ENCODE measurements at places on chromosomes 6 and 20.
A peak's percentile ranks its signal among the peaks of the same experiment; 100 is the strongest.

DNA sequence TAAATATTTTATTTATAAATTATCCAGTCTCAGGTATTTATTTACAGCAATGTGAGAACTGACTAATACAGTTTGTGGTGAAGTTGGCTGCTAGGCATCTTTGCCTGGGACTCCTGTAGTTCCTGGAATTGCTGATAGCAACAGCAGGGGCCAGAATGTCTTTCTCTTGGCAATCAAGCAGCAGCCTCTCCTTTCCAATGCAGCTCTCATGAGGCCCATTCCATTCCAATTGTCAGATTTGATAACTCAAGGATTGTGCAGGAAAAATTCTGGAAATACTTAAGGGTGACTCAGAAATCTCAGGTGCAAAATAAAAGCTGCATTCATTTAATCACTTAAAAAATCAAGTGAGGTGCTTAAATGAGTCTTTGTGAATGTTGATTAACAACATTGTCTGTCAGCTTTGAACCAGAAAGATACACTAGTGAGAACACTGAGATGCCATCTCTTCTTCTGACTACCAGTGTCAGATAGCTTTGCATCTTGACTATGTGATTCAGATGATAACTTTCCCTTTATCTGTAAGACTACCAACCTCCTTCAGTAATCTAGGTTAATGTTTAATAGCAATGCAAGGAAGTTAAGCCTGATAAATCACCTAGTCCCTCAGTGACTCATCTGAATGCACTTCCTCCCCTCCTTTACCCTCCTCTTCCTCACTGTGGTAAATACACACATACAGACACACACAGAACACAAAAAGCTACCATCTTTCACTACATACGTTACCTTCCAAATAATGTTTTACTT lies 32.1 kb upstream of the COL21A1 start:
- DNase-seq, result no peak

DNA sequence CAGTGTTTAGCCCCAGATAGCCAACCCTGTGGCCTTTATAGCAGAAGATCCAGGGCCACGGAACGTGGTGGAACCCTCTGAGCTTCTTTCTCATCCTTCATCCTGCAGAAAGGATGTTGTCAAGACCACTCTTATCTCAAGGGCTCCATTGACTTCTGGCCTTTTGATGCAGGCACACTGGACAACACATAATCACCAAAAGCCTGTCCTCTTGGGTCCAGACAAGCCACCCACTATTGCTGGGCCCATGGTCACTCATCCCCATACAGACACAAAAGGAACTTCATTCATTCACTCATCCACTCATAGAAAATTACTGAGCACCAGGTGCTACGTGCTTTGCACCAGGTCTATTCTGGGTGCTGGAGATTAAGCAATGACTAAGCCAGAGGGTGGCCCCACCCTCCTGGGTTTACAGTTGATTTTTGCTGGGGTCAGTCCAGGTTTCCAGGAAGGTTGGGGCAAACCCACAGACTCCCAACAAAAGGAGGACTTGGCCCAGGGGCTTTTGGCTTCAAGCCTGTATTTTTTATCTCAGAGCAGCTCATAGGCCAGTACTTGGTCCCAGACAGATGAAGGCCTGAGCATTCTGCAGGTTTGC lies 2.4 kb downstream of the CST8 start:
- no peak for DNase-seq

- DNase-seq, result no peak
Observed at GRCh38 chr6:108752733-108753590, 95.3 kb upstream of the ARMC2 start.

GRCh38 chr6:17043148-17043522 lies 58.7 kb upstream of the STMND1 start:
- no peak for DNase-seq

DNA sequence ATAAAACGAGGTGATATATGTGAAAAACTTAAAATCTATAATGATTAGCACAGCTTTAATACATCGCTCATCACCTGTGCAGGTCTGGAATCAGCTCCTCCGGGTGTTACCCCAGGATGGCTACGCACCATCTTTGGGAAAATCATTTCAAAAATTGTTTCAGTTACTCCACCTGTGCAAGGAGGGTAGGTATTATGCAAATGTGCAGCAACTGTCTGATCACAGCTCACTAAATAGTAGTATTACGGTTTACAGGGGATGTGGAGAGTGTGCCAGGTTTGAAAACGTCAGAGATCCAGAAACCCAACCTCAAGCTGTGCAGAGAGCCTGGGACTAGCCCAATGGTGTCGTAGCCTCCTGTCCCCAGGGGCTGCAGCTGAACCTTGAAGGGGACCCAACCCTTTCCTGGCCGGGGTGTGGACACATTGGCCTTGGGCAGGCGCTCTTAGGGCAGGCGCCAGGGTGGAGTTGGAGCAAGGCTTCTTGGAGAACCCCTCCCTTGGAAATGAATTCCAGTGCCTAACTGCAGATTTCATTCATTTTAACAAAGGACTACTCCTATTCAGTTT lies 24.2 kb upstream of the SGK1 start:
- DNase-seq, result no peak

- DNase-seq, result no peak
Observed at GRCh38 chr6:36968266-36968977, 13.9 kb downstream of the PI16 start.

GRCh38 chr6:51137777-51138176 lies 319.1 kb downstream of the TFAP2B start:
- DNase-seq, result no peak

DNA sequence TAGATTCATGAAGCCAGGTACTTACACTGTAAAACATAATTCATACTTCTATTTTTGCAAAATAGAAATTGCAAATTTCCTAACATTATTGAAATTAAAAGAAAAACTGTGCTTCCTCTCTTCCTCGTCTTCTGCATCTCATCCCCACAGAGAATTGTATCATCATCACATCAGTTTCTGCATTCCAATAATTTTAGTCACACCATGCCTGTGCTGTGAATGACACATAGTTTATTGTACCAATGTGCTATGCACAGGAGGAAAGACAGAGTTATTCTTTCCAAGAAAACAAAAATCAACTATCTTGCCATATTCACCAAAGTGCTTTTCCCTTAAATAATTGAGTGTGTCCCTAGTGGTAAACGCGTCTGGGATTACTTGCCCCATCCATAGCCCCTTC lies 38.1 kb upstream of the FAM135A start:
- DNase-seq, result no peak

DNA sequence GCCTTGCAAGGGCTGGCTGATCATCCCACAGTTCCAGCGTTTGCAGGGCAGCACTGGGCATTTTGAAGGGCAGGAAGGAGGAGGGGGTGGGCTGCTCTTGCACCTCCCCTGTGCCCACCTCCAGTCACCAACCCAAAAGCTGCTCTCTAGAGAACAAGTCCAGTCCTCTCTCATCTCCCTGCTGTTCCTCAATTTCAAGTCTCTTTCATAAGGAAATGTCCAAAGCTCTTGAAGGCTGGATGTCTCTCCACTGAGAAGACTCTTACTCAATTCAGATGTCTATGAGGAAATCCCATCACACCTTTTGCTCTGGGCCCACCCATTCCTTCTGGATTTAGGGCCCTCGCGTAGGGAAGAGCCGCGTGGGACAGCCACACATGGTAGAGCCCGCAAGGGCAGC lies 31.7 kb downstream of the WRNIP1 start:
- DNase-seq, result no peak

DNA sequence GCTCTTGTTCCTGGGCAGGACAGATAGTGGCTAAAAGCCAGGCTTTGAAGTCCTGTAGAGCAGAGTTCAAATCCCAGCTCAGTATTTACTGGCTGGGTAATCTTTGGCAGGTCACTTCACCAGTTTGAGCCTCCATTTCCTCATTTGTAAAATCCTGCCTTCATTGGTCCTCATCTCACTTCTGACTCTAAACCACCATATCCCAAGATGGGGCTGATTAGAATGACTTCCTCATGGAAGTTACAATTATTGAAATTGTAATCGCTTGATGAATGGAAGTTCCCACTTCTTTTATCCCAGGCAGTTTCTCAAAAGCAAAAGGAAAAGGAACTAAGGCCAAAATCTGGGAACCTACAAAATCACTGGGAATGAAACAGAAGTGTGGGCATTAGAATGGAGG lies 35.9 kb upstream of the B4GALT5 start:
- DNase-seq, result no peak

GRCh38 chr6:138726066-138726756 lies 47.4 kb upstream of the CCDC28A start:
- DNase-seq, result no peak

GRCh38 chr6:11067348-11067747 lies 23.2 kb upstream of the ELOVL2 start:
- DNase-seq, result no peak

GRCh38 chr20:43767686-43768474 lies 41.1 kb upstream of the GTSF1L start:
- no peak for DNase-seq

DNA sequence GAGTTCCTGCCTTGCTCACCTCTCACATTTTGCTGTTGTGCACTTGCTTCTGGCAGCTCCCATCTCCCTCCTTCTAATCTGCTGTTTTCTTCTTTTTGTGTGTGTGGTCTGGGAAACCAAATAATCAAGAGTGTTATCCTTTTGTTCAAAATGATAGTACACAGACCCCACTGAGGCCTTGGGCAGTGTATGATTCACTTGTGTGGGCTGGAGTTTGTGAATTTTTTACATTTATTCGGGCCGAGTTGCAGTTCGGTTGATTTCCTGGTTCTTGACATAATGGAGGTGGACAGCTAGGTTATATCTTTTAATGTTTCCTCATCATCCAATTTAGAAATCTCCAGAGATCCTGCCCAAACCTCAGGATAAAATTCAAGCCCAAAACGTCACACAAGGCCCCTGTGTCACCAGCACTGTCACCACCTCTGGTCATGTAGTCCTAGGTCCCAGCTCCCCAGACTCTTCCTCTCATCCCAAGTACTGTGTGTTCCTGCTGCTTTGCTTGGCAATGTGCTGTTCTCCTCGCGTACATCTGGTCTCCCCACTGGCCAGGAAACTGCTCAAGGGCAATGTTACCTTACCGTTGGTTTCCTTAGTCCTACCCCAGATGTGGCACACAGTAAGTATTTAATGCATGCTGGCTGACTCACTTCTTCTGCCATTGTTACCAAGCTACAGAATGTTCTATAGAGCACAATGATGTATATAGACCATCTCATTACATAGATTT lies 55.7 kb upstream of the PHACTR2 start:
- DNase-seq, result peak; percentile 5

DNA sequence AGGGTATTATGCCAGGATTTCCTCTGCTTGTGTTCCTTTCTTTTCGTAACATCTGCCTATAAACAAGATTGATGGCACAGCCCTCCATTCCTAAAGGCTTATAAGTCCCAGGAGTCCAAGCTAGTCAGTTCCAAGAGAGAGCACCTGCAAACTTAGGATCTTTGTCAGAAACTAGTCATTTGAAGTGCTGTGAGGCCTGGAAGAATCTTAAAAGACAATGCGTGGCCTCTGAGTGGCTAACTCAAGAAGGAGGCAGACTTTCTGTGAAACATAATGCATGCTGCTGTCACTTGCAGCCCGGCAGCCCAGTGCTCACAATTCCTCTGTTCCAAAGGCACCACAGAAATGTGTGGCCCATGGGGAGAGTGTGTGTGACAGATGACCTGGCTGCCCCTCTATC lies 135.0 kb upstream of the SUPT3H start:
- no peak for DNase-seq

- DNase-seq, result no peak
Observed at GRCh38 chr20:23639490-23639958, 1.8 kb upstream of the CST3 start.

GRCh38 chr6:118708055-118708454 lies 56.7 kb upstream of the CEP85L start:
- DNase-seq, result no peak

GRCh38 chr6:108627692-108628550 lies 67.2 kb downstream of the FOXO3 start:
- no peak for DNase-seq

- DNase-seq, result no peak
Observed at GRCh38 chr6:33272275-33273128, 627 bp downstream of the RPS18 start.

GRCh38 chr6:72272958-72273357 lies 348.9 kb upstream of the KCNQ5 start:
- no peak for DNase-seq

GRCh38 chr20:17654649-17655285 lies 27.3 kb downstream of the RRBP1 start:
- no peak for DNase-seq

- DNase-seq, result no peak
Observed at GRCh38 chr20:48627737-48628128, 200.1 kb downstream of the PREX1 start.

DNA sequence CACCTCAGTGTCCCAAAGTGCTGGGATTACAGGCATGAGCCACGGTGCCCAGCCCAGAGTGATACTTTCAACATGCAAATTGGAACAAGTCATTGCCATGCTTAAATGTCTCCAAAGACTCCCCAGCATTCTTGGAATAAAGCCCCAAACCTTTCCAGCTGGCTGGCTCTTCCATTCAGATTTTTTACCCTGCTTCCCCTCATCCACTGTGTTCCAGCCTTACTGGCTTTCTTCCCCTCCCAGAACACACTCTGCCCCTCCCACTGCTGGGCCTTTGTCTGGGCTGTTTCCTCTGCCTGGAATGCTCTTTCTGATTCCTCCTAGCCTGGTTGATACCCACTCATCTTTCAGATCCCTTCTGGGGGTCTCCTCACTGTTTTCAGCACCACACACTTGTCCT lies 40.1 kb upstream of the NNAT start:
- DNase-seq, result no peak

DNA sequence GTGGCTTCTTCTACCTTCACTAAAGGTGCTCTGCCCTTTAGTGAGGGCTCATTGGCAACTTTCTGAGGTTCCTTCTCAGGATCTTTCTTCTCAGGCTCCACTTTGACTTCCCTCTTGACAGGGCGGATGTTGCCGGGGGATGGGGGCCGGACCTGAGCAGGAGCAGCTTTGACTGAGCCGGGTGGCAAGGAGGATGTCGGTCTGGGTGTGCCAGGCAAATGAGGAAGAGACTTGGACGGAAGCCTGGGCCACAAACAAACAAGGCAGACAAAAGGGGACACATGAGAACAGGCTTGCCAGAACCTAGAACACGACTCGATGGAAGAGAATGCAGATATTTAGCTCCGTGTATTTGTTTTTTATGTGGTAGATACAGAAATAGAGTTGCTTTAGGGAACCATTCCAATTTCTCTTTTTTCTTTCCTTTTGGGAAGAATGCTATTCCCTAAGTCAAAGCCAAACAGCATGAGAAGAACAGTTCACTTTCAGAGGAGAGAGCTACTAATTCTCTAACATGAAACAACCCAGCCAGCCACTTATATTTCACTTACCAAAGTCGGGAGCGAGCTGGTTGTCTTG lies 76.2 kb upstream of the BCLAF1 start:
- no peak for DNase-seq

GRCh38 chr6:14880052-14880451 lies 365.8 kb upstream of the JARID2 start:
- DNase-seq, result no peak

GRCh38 chr6:139981066-139981624 lies 606.7 kb upstream of the CITED2 start:
- no peak for DNase-seq

DNA sequence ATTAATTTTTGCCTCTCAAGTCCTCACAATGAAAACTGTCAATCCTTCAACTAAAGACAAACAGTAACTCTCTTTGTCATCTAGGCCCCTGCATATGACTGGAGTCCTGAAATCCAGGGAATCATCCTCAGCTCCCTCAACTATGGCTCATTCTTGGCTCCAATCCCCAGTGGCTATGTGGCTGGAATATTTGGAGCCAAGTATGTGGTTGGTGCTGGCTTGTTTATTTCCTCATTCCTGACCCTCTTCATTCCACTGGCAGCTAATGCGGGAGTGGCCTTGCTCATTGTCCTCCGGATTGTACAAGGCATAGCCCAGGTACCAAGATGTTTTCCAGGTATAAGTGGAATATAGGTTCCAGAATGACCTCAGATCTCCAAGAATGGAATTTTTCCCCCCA lies 15.4 kb downstream of the SLC17A4 start:
- no peak for DNase-seq

- DNase-seq, result no peak
Observed at GRCh38 chr6:38603496-38603895, 36.2 kb downstream of the BTBD9 start.

Data from keratinocyte (primary cell).